Effector memory CD8-positive, alpha-beta T cell (primary cell): ENCODE measurements at places on chromosomes 7 and 10.

DNA sequence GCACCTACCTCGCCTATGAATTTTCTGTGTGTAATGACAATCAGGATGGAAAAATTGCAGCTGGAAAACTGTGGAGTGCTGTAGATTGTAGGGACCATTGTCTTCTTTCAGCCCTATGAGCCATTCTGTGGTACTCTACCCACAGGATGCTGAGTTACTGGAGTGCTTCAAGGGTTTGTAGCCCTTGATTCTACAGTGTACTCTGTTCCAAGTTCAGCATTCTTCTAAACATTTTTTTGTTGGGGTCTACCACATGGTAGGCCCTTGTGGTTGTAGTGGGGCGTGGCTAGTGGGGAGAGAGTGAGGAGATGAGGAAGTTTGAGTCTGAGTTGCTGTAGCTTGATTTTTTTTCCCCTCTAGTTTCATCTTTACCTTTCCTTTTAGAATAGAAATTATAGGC is 33.5 kb downstream of the REEP3 start:
- no peaks in the 10 kb centered on the region for H3K27me3 ChIP-seq
- peaks cover 7% of the 10 kb centered on the region for H3K4me1 ChIP-seq
- no peaks in the 10 kb centered on the region for H3K36me3 ChIP-seq
- peak overlapping the region; percentile 53 for H3K27ac ChIP-seq
- H3K4me3 ChIP-seq, result peak overlapping the region; percentile 10
- DNase-seq, result peak; percentile 53

DNA sequence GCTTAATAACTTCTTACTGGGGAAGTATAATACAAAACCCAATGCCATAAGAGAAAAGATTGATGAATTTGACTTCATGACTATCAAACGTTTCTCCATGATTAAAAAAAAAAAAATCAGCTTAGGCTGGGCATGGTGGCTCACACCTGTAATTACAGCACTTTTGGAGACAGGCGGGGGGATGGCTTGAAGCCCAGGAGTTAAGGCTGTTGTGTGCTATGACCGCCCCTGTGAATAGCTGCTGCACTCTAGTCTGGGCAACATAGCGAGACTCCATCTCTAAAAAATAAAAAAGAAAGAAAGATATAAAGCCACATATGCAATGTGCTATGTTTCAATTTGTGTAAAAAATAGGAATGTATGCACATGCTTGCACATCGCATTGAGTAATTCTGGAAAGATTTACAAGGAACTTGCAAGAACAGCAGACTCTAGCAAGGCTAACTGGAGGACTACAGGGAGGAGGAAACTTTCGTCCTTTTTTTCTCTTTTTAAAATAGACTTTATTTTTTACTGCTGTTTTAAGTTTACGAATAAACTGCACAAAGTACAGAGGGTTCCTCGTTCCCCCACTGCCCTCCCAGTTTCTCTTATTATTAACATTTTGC is 10.3 kb upstream of the RARRES2 start:
- no peaks in the 10 kb centered on the region for H3K36me3 ChIP-seq
- peaks cover 7% of the 10 kb centered on the region for H3K27me3 ChIP-seq
- no peak overlapping the region for H3K27ac ChIP-seq
- H3K4me1 ChIP-seq, result peaks cover 3% of the 10 kb centered on the region

DNA sequence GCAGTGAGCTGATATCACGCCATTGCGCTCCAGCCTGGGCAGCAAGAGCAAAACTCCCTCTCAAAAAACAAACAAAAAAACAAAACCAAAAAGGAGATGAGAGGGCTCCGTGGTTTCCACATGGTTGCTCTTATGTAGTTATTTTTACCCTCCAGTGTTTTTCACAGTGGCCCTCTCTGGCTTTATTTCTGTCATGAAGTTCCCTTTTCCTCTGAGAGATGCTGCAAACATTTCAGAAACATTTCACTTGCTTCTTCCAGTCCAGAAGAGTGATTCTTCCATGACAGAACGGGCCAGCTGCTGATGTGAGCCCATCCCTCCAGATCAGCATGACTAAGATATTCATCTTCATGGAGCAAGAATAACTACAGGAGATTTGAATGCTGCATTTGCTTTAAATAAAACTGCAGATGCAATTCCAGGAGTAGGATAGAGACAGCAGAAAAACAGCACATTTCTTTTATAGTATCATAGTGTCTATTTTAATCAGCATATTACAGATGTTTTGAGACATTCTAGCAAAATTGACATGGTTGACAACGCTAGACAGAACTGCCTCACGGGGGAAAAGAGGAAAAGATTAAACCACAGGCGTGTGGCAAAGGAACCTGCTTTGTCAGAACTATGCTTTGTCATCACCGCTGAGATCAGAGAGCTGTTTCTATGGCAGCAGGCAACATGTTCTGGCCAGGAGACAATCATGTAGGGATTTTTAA is 40.3 kb downstream of the NRCAM start:
- H3K27ac ChIP-seq, result no peak overlapping the region
- DNase-seq, result no peak
- H3K36me3 ChIP-seq, result no peaks in the 10 kb centered on the region

DNA sequence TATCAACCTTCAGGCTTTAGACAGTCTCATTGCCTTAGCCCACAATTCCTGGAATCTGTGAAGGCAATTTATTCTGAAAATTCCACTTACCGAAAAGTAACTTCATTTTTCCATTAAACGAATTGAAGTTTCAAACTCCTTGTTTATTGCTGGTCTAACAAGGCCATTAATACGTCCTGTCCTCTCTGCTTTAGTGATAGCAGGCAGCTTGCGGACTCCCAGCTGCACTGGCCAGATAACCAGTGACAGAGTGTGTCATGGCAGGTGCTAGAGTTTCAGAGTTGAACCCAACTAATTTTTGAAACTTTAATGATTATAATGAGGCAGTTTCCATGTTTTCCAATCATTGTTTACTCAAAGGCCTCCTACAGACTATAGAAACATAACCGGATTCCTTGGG is 31.1 kb downstream of the LOXL4 start:
- H3K4me1 ChIP-seq, result peaks cover 12% of the 10 kb centered on the region
- peaks cover 45% of the 10 kb centered on the region for H3K36me3 ChIP-seq
- H3K27me3 ChIP-seq, result no peaks in the 10 kb centered on the region
- H3K4me3 ChIP-seq, result no peak overlapping the region

GRCh38 chr10:130969700-130970099 is 341.8 kb downstream of the TCERG1L start:
- H3K36me3 ChIP-seq, result no peaks in the 10 kb centered on the region
- H3K27ac ChIP-seq, result no peak overlapping the region

- H3K27ac ChIP-seq, result no peak overlapping the region
- H3K27me3 ChIP-seq, result no peaks in the 10 kb centered on the region
- no peak for DNase-seq
- no peaks in the 10 kb centered on the region for H3K4me1 ChIP-seq
- no peak overlapping the region for H3K4me3 ChIP-seq
Observed at GRCh38 chr10:5108658-5109416, 14.6 kb downstream of the AKR1C3 start.

DNA sequence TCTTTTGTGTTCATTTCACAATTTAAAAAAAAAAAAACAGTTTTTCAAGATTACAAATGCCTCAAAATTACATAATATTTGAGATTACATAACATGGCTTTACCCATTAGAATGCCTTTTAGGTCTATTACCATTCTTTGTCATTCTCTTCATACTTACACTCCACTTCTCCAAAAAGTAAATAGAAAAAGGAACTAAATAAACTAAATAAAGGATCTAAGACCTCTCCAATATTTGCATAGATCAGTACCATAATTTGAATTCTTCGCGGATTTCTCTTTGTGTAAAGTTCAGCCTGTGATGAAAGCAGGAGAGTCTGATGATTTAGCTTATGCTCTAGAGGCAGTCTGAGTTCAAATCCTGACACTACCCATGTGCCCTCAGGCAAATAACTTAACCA is 56.4 kb upstream of the C1GALT1 start:
- no peaks in the 10 kb centered on the region for H3K27me3 ChIP-seq
- H3K36me3 ChIP-seq, result no peaks in the 10 kb centered on the region
- no peaks in the 10 kb centered on the region for H3K4me1 ChIP-seq
- H3K4me3 ChIP-seq, result no peak overlapping the region
- H3K27ac ChIP-seq, result no peak overlapping the region

GRCh38 chr10:98377001-98377400 is 38.0 kb downstream of the PYROXD2 start:
- H3K36me3 ChIP-seq, result no peaks in the 10 kb centered on the region
- DNase-seq, result no peak
- H3K27ac ChIP-seq, result no peak overlapping the region
- H3K4me1 ChIP-seq, result peaks cover 7% of the 10 kb centered on the region

DNA sequence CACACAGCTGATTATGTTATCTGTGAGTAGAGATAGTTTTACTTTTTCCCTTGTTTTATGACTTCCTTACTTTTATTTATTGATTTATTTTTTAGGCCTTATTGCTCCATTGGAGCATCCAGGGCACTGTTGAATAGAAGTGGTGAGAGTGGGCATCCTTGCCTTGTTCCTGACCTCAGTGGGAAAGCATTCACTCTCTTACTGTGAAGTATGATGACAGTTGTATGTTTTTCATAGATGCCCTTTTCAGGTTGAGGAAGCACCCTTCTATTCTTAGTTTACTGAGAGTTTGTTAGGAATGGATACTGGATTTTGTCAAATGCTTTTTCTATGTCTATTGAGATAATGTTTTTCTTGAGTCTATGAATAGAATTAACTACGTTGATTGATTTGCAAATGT is 88.6 kb downstream of the XRCC2 start:
- no peaks in the 10 kb centered on the region for H3K27me3 ChIP-seq
- H3K4me1 ChIP-seq, result no peaks in the 10 kb centered on the region
- no peak overlapping the region for H3K4me3 ChIP-seq
- no peak overlapping the region for H3K27ac ChIP-seq
- DNase-seq, result no peak
- no peaks in the 10 kb centered on the region for H3K36me3 ChIP-seq

DNA sequence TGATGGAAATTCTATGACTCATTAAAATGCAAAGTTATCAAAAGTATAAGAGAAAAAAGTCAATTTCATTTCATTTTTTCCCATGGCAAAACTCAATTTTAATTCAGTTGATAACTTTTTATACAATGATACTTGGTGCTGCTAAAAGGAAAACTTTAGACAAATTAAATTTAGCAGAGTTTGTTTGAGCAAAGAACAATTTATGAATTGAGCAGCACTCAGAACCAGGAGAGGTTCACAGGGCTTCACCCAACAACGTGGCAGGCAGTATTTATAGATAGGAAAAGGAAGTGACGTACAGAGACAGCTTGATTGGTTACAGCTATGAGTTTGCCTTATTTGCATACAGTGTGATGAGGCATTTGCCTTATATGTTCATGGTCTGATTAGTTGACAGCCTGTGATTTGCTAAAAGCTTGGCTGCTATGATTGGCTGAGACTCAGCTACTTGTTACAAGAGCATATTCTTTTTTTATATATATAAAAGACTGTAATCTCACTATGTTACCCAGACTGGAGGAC is 157.2 kb upstream of the CELF2 start:
- H3K4me1 ChIP-seq, result peaks cover 2% of the 10 kb centered on the region
- no peak overlapping the region for H3K4me3 ChIP-seq
- H3K27me3 ChIP-seq, result peaks cover 11% of the 10 kb centered on the region
- no peaks in the 10 kb centered on the region for H3K36me3 ChIP-seq
- H3K27ac ChIP-seq, result no peak overlapping the region

- H3K27me3 ChIP-seq, result no peaks in the 10 kb centered on the region
- no peak overlapping the region for H3K4me3 ChIP-seq
- DNase-seq, result no peak
- no peak overlapping the region for H3K27ac ChIP-seq
Observed at GRCh38 chr10:124508070-124508667, 46.5 kb downstream of the LHPP start.

GRCh38 chr7:39043531-39043930 is 65.8 kb downstream of the POU6F2 start:
- no peaks in the 10 kb centered on the region for H3K4me1 ChIP-seq
- DNase-seq, result no peak
- H3K27me3 ChIP-seq, result peaks cover 9% of the 10 kb centered on the region
- H3K4me3 ChIP-seq, result no peak overlapping the region
- no peaks in the 10 kb centered on the region for H3K36me3 ChIP-seq
- no peak overlapping the region for H3K27ac ChIP-seq

DNA sequence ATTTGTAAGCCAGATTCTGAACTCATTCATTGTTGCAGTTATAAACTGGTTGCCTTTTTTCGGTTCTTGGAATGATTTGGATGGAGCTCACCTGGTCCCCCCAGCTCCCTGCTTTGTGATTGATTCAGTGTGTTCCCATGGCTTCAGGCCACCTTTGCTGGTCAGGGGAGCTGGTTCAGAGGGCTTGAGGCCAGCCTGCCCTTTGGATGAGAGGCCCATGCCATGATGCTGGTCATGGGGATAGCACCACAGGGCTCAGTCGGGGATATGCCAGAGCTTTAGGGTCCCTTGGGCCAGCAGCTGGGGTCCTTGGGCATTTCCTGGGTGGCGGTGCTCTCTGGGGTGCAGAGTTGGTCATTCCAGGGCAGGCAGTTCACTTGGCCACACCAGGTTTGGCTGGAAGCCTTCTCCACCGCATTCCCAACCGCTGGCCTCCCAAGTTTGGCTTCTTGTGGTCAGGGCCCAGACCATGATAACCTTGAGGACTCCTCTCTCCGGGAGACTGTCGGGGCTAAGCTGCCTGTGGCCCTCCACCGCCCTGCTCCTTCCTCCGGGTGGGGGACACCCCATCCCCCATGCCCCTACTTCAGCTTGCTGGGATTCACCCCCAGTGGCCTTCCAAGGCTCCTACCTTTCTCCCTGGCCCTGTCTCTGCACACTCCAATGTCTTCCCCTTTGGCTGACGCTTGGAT is 65.1 kb downstream of the MGMT start:
- H3K27me3 ChIP-seq, result no peaks in the 10 kb centered on the region
- H3K4me1 ChIP-seq, result peaks cover 15% of the 10 kb centered on the region
- no peak overlapping the region for H3K27ac ChIP-seq
- DNase-seq, result no peak
- peaks cover 9% of the 10 kb centered on the region for H3K36me3 ChIP-seq

DNA sequence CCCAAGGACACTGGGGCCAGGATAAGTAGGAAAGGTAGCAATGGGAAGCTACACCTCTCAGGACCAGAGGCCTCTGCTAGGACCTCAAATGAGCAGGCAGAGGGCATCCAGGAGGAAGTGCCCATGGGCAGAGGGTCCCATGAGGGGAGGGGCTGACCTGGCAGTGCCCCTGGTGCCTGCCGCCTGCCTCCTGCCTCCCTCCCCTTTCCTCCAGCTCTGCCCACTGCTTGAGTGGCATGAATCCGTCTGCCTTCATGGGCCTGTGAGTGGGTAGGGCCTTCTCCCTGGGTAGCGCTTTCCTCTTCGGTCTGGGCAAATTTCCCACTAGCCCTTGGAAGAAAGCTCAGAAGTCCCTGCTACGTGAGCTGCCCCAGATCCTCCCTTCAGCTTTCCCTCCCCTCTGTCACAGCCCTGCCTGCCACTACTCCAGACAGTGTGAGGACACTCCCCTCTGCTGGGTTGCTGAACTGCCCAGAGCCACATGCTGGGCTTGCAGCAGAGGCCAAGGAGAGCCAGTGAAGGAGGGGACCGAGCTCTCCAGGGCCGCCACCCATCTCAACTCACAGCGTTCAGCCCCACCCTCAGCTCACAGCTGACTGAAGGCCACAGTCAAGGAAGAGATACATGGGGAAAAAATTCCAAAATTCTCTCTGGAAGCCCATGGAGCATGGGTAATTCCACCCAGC is 141.4 kb downstream of the ARHGAP22 start:
- peaks cover under 1% of the 10 kb centered on the region for H3K27me3 ChIP-seq
- no peak overlapping the region for H3K4me3 ChIP-seq
- no peak overlapping the region for H3K27ac ChIP-seq
- H3K36me3 ChIP-seq, result no peaks in the 10 kb centered on the region
- H3K4me1 ChIP-seq, result no peaks in the 10 kb centered on the region
